Bone marrow (tissue), 2 donors: ENCODE measurements at places on chromosomes 13 and 19.

- DNase-seq = no peak
Observed at GRCh38 chr13:47673009-47673850, 327.8 kb downstream of the SUCLA2 start.

DNA sequence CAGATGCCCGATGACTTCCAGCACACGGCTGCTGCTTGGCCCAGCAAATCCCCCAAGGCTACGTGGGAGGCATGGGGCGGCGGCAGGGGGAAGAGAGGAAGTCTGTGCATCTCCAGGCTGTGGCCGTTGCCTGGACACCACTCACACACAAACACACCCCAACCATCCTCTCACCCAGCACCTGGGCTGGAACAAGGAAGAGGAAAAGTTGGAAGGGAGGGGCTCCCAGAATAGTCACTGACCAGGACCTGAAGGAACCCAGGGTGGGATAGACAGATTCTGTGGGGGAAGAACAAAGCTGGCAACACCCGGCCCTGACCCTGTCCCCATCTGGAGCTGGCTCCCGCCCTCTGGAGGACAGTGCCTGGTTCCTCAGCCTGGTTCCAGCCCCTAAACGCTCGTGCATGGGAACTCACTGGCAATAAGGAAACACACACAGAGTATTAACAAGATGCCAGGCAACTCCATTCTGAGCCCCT lies 11.2 kb downstream of the PPP6R1 start:
- no peak for DNase-seq

- no peak for DNase-seq
Observed at GRCh38 chr13:35481777-35482176, 5.3 kb upstream of the MAB21L1 start.

DNA sequence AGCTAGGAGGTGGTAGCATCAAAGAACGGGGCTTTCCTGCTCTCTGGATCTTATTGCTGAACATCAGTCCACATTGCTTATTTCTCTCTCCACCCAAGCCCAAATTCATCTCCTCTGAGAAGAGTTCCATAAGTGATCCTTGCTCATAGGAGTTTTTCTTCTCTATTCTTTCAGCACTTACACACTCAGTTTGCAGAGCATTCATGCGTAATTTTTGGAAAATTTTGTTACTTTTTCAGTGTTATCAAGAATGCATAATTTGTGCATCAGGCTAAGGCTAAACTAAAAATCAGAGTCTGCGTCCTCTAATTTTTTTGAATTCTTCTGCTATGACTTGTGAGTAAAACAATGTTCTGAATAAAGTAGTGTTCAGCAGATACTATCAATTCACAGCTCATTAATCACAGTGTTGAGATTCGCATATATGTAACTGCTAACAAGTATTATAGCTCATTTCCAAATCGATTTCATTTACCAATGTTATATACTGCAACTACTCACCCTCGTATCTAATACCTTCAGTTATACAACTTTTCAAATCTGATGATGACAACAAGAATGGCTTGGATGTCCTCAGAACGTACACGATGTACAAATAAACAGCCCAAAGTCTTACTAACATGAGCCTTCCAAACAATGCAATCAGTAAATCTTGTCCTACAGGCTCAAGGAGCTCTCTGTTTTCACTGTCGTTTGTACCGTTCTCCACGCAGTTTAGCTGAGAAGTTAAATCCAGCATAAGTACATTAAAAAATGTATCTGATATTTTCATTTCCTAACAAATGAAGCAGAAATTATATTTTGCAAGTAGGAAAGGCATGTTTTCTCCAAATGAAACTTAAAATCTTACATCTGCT lies 36.4 kb upstream of the STARD13 start:
- DNase-seq = no peak

DNA sequence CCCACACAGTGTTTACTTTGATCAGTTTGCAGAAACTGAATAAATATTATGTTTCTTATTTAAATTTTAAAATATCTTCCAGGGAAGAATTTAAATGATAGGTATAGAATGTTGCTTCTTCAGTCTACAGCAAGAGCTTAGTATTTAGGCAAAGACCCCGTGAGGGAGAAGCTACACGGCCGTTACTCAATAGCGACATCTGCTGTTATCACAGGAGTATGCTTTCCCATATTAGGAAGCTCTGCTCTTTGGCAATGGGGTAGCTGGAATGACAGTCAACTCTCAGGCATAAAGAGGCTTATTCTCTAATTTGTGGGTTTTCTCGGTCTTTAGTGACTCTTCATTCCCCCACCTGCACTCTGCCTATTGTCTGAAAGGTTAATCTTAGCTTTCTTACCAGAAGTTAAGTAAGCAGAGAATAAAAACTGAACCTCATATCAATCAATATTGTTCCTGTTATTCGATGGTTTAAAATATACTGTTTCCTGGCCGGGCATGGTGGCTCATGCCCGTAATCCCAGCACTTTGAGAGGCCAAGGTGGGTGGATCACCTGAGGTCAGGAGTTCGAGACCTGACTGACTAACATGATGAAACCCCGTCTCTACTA lies 13.2 kb upstream of the LHFPL6 start:
- peak; percentile 66 for DNase-seq

GRCh38 chr13:73913751-73914518 lies 220.3 kb downstream of the KLF12 start:
- no peak for DNase-seq

GRCh38 chr13:26785838-26786630 lies 25.4 kb upstream of the GPR12 start:
- DNase-seq = no peak

GRCh38 chr13:67696775-67697174 lies 466.6 kb upstream of the PCDH9 start:
- no peak for DNase-seq

GRCh38 chr19:38494379-38494778 lies 60.9 kb downstream of the RYR1 start:
- DNase-seq = no peak

GRCh38 chr13:44174769-44175425 lies 198.7 kb upstream of the SERP2 start:
- no peak for DNase-seq

GRCh38 chr13:24629320-24629719 lies 50.9 kb upstream of the ATP12A start:
- no peak for DNase-seq

- DNase-seq = no peak
Observed at GRCh38 chr19:51724543-51724942, 752 bp upstream of the HAS1 start.

GRCh38 chr19:6935069-6935468 lies 47.7 kb downstream of the ADGRE1 start:
- DNase-seq = no peak

GRCh38 chr19:13887018-13887436 lies 10.1 kb downstream of the NANOS3 start:
- DNase-seq = no peak

DNA sequence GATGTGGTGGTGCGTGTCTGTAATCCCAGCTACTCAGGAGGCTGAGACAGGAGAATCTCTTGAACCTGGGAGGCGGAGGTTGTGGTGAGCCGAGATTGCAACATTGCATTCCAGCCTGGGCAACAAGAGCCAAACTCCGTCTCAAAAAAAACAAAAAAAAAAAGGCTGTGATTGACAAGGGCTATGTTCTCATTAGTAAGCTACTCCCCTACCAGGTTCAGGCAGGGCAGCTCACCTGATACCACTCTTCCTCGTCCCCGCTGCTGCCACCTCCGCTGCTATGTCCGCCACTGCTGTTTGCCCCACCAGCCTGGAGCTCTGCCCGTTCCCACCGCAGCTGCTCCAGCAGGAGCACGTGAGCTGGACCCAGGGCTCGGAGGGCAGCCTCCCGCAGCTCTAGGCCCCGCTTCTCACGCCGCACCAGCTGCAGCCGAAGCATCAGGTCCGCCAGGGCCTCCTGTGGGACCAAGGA lies 9.4 kb downstream of the USHBP1 start:
- no peak for DNase-seq

DNA sequence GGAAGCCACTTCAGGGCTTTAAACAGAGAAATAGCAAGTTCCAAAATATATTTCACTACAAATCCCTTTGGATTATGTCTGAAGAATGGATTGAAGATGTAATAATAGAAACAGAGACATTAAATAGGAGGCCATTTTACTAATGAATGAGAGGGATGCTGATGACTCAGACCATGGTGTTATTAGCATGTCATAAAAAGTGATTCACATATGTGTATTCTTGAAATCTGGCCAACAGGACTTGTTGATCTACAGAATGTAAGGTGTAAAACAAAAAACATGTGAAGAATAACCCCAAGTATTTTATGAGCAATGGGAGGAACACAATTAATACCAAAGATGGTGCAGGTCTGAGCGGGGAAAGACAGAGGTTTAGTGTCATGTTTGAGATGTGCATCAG lies 873.7 kb downstream of the SLITRK5 start:
- DNase-seq = no peak

DNA sequence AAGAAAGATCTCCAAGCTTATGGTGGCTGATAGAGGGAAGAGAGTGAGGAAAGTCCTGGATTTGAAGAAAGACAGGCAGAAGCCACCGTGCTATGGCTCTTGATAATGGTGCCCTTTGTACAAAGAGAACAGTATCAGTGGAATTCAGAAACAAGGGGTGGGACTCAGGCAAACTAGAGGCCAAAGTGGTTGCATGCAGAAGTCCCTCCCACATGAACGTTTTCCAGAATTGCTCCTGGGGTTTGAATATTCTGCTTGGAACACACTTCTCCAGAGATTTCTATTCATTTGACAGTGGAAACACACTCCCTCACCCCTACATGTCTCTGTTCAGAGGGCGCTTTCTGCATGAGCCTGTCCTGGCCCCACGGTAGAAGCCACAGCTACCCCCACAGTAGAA lies 10.1 kb upstream of the MBNL2 start:
- DNase-seq = no peak

- no peak for DNase-seq
Observed at GRCh38 chr13:35470671-35471661, 5.5 kb downstream of the MAB21L1 start.

DNA sequence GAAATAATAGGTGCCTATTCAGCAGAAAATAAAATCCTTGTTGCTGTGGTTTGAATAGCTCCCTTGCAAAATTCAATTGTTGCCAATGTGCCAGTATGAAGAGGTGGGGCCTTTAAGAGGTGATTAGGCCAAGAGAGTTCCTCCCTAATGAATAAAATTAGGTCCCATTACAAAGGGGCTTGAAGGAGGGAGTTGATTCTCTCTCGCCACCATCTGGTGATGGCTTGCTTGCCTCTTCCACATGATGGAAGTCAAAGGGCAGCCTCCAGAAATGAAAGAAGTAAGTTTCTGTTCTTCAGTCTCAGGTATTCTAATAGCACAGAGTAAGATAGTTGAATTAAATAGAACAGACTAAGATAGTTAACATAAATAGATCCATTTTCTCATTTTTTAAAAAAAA lies 3.0 kb upstream of the EEF1AKMT1 start:
- DNase-seq = no peak

DNA sequence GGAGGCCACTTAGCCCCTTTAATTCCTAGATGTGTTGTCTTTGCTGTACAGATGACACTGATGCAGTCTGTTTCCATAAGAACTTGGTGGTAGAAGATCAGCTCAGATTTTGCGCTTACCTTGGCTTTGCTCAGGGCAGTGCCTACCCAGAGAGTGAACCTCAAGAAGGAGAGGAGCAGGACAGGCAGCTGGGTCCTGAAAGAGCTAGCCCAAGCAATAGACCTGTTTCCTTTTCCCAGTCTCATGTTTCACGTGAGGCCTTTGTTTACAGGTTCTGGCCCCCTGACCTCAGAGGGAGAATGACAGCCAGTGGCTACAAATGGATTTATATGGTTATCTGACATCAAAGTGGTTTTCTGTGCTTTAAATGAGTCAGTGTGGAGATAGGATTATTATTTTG lies 40.1 kb downstream of the METTL21C start:
- DNase-seq = no peak

DNA sequence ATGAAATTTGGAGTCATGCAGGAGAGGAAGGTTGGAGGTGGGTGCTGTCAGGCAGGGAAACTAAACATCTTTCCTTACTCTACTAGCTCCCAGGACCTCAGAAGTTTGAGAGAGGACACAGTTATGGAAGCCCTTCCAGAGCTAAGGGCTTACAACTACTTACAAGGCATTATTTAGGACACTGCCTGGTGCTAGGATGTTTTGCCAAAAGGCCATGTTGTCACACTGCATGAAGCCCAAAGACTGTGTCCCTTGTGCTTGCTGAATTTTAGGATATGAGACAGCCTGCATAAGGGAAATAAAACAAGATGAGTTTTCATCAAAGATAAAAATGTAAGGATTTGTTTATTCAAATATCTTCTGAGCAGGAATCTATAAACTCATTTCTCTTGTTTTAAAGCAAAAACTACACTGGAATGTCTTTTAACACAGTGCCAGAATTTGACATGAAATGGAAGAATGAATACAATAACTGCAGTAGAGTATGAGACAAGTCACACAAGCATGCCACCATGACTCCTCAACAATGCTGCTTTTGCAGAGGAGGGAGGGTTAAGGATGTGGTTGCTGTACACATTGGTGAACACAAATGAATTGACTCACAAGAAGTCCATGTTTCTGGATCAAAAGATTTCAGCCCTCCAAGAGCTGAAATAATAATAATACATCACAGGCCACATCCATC lies 258.4 kb downstream of the SPRY2 start:
- DNase-seq = no peak

GRCh38 chr13:50993371-50993770 lies 83.8 kb downstream of the RNASEH2B start:
- DNase-seq = no peak

DNA sequence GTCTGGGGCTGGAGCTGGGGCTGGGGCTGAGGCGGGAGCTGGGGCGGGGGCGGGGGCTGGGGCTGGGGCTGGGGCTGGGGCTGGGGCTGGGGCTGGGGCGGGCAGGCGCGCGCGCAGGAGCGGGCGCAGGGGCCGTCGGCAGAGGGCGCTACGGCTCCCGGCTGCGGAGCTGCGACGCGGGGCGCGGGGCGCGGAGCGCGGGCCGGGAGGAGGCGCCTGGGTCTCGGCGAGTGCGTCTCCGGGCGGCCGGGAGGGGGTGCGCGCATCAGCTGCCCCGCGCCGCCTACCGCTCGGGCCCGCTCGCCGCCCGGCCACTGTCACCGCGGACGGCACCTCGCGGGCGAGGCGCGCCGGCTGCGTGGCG lies 422 bp upstream of the MTUS2 start:
- peak; percentile 28 for DNase-seq

DNA sequence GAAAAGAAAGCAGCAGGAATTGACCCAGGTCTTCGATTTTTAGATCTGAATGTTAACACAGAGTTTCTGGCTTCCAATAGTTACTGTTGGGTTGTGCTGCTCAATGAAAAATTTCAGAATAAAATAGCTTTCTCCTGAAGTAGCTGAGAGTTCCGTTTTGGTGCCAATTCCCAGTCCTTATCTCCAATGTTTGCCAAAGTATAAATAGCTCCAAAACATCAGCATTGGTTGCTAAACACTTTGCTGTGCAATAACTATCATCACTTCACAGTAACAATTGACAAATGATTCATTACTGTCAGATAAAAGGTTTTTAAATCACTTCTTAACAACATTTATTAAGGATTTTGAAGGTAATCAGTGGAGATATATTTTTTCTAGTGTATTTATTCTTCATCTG lies 446.0 kb downstream of the PCDH20 start:
- no peak for DNase-seq

DNA sequence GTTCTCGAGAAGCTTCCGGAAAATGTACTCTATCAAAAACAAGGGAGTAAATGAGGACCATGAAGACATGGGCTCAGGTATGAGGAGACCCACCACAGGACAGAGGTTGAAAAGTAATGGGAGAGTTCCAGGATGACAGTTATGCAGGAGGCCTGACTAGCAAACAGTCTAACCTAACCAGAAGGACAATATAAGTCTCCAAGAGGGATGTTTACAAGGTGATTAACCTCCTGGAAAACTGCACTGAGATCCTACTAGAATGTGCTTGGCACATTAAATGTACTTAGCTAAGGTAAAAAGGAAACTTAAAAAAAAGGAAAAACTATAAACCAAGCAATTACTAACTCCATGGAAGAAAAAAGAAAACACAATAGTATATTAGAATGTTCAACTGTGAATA lies 258.3 kb downstream of the KLF5 start:
- no peak for DNase-seq
